ENCODE measurements at places on chromosomes 1 and 21.

GRCh38 chr1:74641161-74641560 lies 32.4 kb downstream of the ERICH3 start:
- DNase-seq = no peak

DNA sequence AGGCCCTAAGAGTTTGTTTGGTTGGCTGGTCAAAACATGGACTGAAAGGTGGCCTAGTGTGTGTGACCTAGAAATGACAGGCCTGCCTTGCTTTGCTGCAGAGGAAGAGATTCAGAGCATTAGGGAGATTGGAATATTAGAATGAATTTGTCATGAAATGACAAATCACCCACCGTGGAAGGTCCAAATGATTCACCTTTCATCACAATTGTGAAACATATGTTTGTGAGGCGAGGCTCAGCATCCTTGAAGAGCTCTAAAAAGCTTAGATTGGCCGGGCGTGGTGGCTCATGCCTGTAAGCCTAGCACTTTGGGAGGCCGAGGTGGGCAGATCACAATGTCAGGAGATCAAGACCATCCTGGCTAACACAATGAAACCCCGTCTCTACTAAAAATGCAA lies 5.5 kb downstream of the LCE1B start:
- DNase-seq = no peak

DNA sequence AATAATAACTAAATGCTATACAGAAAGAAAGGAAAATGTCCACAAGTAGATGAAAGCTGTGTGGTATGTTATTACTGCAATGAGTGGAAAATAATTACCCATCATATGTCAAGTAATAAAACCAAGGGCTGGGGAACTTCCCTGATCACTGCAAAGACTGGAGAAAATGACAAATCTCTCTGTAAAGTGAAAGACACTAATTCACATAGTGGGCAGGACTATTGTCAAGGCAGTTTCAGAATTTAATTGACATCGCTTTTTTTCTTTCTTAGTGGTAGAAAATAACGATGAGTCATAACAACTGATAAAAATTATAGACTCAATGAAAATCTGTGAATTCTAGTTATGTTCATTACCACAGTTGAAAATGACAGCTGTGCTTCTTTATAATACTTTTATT lies 153.7 kb upstream of the ST6GALNAC5 start:
- DNase-seq = no peak

DNA sequence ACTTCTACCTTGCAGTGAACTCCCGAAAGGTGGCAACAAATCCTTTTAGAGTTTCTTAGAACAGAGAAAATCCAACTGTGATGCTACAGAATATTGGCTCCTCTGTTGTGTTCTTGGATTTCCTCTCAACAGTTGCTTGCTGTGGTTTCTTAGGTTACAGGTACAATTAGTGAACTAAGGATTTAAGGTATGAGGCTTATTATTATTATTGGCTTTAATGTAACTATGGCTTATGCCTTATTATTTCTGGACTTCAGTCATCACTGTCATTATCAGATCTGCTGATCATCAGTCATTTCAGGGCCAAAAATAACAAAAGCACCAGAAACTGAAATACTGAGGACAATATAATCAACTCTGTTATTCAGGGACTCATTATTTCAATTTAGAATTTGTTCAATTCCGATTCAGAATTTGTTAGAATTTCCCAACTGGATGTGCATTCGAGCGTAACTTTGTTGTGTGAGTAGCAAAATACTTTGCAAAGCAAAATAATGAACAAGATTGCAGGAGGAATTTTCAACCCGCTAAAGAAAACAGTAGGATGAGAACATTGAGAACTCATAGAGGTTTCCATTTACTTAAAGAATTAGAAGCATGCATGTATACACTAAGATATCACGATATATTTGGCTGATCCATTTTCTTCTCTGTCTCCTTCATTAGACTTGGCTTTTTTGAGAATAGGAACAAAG lies 65.5 kb upstream of the AK4 start:
- no peak for DNase-seq

GRCh38 chr1:170063109-170063826 lies 11.2 kb downstream of the KIFAP3 start:
- no peak for DNase-seq

DNA sequence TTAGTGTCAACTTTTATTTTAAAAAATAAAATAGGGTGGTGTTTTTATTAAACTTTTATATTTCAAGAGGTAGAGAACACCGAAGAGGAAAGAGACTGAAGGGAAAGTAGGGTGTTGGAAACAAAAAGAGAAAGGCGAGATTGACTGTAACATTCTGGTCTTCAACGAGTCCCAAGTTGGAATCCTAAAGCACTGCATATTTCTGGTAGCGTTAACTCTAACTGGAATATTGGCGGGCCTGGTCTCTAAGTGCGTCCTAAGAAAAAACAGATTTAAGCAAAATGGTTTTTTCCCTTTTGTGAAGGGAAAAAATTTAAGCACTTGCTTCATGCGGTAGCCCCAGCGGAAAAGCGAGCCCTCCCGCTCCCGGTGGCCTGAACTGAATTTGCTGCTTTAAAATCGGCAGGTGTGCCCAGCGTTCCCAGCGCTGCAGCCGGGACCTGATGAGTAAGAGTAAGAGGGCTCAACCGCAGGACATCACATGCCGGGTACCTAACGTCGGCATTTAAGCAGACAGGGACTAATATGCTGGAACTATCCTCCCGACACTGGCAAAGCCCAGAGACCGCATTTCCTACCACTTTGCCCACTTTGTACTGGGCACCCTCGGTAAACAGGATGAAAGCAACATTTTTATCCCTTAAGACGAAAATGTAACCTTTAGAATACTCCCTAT lies 30.5 kb upstream of the NFIA start:
- no peak for DNase-seq

- DNase-seq = no peak
Observed at GRCh38 chr1:87829360-87829759, 500.7 kb downstream of the LMO4 start.

- no peak for DNase-seq
Observed at GRCh38 chr1:38052750-38053415, 6.3 kb upstream of the POU3F1 start.

DNA sequence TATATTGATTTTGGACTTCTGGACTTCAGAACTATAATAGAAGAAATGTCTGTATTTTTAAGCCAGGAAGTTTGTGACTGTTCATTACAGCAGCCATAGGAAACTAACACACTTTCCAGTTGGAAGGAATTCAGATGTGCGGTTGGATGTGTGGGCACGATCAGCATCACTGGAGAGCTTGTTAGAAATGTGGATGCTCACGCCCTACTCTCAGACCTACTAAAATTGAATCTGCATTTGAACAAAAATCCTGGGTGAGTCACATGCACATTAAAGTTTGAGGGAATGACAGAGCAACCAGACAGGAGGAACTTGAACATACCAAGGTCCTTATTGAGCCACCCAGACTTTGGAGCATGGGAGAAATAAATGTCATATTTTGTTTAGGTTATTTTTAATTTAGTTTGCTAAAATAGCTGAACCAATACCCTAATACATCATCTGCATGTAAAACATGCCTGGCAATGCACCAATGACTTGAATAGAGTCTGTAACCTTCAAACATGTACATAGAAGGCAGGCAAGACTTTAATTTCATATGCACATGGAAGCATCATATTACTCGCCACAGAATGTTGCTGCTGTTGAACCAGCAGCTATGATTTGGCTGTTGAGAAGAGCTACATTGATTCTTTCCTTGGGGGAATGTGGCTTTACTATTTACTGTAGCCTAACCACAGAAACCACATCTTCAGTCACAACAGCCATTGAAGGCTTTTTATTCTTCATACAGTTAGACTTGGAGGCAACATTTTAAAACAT lies 346.2 kb downstream of the BARHL2 start:
- no peak for DNase-seq

DNA sequence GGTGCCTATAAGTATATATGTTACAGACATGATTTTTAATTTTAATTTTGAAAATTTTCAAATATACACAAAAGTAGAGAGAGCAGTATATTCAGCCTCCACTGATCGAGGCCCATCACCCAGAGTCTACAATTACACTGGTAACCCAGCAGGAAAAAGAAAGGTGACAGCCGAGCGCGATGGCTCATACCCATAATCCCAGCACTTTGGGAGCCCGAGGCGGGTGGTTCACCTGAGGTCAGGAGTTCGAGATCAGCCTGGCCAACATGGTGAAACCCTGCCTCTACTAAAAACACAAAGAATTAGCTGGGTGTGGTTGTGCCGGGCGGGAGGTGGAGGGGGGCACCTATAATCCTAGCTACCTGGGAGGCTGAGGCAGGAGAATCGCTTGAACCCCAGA lies 1.4 kb downstream of the YBEY start:
- DNase-seq = no peak

GRCh38 chr1:168403140-168403539 lies 122.5 kb downstream of the TBX19 start:
- no peak for DNase-seq

- no peak for DNase-seq
Observed at GRCh38 chr1:36482724-36483388, at the start of gene CSF3R. Gene CSF3R, minus strand, starts transcription at chr1:36482913. Its CDS starts 3,417 bp downstream, at chr1:36479496.

- DNase-seq = no peak
Observed at GRCh38 chr1:221667504-221667903, 74.4 kb downstream of the DUSP10 start.

DNA sequence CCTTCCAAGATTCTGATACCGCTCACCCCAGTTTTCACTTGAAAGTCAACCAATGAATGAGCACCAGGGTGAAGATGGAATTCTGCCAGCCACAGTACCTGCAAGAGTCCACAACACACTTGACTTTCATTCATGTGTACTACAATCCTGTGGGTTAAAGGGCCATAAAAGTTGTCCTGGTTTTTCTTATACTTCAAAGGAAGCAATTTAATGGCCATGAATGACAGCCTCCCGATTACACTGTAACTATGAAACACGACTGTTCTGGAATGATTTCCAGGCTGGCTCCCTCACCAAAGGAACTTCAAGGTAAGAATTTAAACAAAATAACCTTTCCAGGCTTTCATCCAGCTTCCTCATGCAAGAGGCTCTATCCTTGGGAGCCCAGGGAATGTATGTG lies 502.8 kb downstream of the SMYD3 start:
- no peak for DNase-seq

DNA sequence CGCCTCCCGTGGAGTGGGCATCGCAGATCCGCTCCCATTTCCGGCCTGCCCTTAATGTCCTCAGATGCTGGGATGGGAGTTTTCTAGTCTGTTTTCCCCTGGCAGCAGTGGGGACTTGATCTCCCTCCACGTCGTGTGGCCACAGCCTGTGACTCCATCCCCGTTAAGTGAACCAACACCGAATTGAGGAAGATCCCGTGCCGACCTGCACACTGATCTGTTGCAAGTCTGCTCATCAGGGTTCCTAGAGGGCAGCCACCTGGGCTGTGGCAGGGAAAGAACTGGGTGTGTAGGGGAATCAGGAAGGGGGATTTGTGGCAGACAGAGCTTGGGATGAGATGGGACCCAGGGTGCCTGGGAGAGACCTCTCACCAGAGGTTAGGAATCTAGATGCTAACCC lies 23.3 kb upstream of the CDK18 start:
- DNase-seq = no peak

GRCh38 chr1:22826604-22827580 lies 116.3 kb downstream of the EPHB2 start:
- DNase-seq = no peak

DNA sequence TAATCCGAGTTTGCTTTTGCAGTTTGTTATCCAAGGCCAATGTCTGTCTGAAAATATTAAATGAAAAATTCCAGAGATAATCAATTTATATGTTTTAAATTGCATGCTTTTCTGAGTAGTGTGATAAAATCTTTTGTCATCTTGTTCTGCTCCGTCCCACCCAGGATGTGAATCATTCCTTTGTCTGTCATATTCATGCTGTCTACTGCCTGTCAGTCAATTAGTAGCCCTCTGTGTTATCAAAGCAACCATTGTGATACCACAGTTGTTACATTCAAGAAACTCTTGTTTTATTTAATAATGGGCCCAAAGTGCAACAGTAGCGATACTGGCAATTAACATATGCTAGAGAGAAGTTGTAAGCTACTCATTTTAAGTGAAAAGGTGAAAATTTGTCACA lies 819.3 kb downstream of the BRINP3 start:
- no peak for DNase-seq

GRCh38 chr1:34696981-34697380 lies 57.9 kb upstream of the GJB5 start:
- DNase-seq = no peak

DNA sequence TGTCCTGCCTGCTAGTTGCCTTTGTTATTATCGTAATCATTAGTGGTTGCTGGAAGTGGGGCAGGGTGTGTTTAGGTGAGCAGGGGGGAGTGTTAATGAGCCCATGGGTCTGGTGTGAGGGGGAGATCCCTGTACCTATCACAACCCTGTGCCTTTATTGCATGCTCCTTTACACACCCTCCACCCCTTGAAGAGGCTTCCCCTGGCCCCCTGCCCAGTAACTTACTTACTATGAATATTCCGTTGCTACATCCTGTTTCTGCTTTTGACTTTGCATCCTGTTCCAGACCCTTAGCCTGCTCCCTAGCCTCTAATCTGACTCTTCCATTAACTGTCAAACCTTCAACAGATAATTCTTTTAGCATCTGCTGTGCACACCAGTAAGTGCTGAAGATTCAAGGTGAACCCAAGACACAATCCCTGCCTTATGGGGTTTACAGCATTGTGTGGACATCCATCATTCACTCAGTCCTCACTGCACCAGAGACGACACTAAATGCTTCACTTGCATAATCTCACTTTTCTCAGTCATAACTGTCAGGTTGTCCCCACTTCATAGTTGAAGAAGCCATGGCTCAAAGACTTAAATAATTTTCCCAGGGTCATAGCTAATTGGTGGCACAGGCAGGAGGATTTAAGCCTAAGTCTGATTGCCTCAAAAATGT lies 47.9 kb downstream of the CDC7 start:
- DNase-seq = no peak

- DNase-seq = no peak
Observed at GRCh38 chr1:222592171-222592570, 2.4 kb upstream of the TAF1A start.

DNA sequence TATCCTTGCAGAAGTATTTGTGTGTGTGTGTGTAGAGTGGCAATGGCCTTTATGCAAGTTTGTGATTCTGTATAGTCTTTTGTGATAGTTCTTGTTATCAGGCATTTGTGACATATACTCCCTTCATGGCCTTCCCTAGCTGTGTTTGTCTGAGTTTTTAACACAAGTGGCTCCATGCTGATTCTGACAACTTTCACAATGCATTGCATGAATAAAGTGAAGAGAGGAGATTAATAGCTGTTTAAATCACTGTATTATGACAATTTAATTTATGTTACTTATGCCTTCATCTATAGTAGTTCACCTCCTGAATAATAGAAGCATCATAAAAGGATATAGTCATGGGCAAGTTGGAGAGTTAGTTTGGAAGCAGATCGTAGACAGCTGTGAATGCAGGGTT lies 17.2 kb upstream of the MCOLN3 start:
- DNase-seq = no peak
